ENCODE measurements at places on chromosomes 7 and 10.

DNA sequence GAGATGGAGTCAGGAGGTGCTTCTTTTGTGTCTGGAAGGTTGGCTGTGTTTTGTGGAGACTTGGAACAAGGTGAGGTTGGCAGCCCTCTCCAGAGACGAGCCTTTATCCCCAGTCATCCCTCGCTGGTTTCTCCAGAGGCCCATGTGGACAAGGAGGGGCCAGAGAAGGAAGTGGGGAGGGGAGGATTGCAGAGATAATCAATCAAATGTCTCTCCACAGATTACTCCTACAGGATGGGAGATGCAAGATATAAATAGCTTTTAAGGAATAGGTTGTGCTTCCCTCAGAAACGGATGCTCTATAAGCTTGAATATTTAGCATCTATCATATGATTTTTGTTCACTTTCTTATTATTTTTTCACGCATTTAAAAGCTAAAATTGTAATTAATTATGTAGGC lies 70.4 kb upstream of the VWDE start:
- DNase-seq: no peak

- no peak for DNase-seq
Observed at GRCh38 chr10:114432566-114433093, 28.3 kb upstream of the AFAP1L2 start.

DNA sequence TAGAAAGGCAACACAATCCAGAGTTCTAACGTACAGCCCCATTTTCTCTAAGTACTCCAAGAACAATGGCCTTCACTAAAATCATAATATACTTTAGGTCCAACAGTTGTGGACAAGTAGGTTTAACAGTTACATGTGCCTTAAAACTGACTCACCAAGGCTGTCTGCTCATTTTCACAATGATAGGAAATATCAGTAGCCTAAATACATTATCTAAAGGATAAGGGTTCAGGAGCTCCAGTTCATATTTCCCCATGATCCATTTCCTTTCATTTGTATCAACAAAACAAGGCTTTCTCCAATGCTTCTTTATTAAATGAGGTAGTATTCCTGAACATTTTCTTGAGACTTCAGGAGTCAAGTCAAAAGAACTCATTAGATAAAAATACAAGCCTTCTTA lies 164.0 kb downstream of the SLC25A13 start:
- DNase-seq: no peak

DNA sequence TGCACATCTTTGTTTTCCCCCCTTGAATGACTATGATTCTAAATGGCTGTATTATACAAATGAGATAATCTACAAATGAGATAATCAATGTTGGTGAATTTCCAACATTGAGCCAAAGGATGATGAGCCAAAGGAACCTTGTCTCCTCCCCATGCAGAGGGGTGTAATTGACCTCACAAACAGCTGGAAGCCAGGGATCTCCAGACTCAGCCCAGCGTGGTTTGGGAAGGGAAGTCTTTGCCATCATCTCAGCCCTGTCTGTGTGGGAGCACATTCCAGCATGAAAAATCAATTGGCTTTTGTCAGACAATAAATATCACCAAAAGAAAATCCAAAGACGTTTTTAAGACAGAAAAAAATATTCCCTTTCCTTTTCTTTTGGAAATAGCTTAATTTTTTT lies 271.5 kb upstream of the AOAH start:
- no peak for DNase-seq

GRCh38 chr7:158357898-158358821 lies 229.5 kb downstream of the PTPRN2 start:
- DNase-seq: no peak

DNA sequence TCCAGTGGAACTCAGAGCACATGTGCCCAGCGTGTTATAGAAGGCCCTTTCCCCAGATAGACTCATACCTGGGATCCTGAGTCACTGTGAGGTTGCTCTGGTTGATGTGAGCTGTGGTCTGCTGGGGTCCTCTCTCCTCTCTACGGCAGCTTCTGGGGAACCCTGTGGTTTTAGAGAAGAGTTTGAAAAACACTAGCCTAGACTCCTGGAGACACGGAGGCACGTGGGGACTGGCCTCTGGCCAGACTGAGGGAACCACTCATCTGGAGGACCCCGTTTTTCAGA lies 10.3 kb downstream of the ZNF775 start:
- no peak for DNase-seq

- DNase-seq: no peak
Observed at GRCh38 chr10:24762966-24763623, 39.4 kb upstream of the ARHGAP21 start.

DNA sequence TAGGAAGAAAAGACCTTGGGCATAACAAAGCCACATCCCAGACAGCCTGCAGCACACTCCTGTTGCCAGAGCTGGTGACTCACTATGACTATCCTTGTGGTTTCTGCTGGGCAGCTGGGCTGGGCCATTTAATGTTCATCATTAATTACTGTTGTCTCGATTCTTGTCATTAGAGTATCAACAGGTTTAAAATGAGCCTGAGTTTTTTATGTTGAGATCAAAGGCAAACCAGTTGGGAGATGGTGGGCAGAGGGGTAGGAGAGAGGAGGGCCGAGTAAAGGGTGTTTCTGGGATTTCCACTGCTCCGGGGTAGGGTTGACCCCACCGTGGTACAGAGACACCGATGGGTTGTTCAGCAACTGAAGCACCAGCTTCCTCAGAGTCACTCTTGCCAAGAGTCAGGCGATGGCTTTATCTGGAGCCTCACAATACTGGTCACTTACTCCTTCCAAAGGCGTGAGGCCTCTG lies 128.7 kb upstream of the LYZL1 start:
- no peak for DNase-seq

GRCh38 chr10:62243647-62243997 lies 25.0 kb downstream of the RTKN2 start:
- DNase-seq: no peak

DNA sequence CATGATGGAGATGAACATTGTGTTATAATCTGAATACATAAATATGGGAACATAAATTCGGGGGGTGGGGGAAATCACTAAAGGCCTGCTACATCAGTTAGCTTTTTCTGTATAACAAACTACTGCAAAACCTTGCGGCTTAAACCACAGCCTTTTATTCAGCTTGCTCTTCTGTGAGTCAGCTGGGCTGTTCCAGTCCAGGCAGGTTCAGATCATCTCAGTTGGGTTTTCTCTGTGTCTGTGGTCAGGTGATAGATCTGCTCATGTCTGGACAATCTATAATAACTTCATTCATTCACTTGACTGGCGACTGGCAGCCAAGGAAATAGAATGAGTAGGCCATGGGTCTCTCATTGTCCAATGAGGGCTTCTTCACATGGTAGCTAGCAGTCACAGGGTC lies 23.5 kb downstream of the HTR7 start:
- DNase-seq: no peak

DNA sequence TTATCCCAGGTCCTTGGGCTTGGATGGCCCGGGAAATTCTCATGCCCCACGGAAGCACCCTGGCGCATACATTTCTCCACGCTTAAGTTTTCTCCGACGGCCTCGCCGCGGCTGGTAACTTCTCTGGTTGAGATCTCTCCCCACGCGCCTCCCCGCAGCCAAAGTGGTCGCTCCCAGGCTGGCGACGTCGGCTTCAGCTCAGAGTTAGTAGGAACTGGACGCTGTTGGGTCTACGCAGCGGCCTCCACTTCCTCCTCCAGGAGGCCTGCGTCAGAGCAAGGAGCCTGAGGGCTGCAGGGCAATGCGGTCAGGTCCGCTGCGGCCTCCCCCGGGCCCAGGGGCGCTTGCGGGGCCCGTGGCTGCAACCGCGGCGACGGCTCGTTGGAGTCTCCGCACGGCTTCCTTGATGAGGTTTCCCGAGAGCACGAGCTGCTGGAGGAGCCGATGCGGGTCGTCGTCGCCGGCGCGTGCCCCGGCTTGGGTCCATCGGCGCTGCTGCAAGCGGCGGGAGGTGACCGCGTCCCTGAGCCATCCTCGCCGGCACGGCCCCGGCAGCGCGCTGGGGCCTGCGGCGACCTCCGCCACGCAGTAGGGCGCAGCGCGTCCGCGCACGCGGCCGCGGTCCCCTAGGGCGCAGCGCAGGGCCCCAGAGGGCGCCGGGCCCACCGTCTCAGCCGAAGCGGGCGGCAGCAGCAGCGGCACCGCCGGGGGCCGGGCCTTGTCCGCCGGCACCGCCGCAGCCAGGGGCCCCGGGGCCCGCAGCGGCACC lies 744 bp downstream of the FRAT2 start:
- DNase-seq: peak; percentile 33

DNA sequence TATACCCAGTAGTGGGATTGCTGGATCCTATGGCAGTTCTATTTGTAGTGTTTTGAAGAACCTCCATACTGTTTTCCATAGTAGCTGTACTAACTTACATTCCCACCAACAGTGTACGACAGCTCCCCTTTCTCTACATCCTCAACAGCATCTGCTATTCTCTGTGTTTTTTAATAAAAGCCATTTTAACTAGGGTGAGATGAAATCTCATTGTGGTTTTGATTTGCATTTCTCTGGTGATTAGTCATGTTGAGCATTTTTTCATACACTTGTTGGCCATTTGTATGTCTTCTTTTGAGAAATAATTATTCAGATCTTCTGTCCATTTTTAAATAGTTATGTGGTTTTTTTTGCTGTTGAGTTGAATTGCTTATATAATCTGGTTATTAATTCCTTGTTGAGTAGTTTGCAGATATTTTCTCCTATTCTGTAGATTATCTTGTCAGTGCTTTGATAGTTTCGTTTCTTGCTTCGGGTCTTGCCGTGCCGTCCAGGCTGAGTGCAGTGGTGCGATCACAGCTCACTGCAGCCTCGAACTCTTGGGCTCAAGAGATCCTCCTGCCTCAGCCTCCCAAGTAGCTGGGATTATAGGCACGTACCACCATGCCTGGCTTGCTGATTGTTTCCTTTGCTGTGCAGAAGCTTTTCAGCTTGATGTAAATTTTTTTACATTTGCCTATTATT lies 12.0 kb downstream of the MTG1 start:
- DNase-seq: no peak
